ENCODE measurements at places on chromosomes 1 and 21. TPM values are rescaled to one million over a fixed set of nuclear protein-coding genes. Genes with fewer than 3 reads are reported as not detected.

The INSRR gene
- 0.06 TPM for total RNA-seq

The LRRIQ3 gene
- total RNA-seq, result 0.38 TPM

The MAP1LC3C gene
- not detected for total RNA-seq

The NUP210L gene
- 0.06 TPM for total RNA-seq

The SLC30A10 gene
- 38.0 TPM for total RNA-seq

The DYRK3 gene
- total RNA-seq, result 4.7 TPM

The SOD1 gene
- total RNA-seq, result 269 TPM

The AGT gene
- total RNA-seq, result 1.1 TPM

The PDC gene
- not detected for total RNA-seq

The RNF186 gene
- 42.6 TPM for total RNA-seq

The GLUL gene
- 851 TPM for total RNA-seq

The PTGER3 gene
- total RNA-seq, result 1.2 TPM

The AKT3 gene
- 119 TPM for total RNA-seq

Measured in mucosa of descending colon (tissue), 3 donors.